ENCODE measurements at places on chromosomes 1 and 21.

DNA sequence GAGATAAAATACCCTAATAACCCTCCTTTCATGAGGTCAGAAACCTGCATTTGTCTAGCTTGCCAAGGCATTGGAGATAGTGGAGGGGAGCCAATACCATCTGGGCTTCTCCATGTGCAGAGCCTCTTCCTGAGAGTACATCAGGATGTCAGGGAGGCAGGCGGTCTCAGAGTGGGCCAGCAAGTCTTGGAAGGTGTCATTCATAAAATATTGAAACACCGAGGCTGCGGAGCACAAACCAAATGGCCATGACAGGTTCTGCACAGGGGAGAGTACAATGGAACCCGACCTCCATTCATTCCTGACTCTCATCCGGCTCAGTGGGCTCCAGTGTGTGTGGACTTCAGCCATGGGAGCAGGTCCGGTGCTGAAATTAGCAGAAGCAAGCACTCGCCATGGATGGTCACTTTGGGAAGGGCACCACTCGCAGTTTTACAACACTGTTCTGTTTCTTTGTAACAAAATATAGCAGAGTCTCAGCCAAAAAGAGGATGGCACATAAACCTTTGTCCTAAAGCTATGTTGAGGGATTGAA is 446.6 kb downstream of the SIPA1L2 start:
- no peak for DNase-seq

DNA sequence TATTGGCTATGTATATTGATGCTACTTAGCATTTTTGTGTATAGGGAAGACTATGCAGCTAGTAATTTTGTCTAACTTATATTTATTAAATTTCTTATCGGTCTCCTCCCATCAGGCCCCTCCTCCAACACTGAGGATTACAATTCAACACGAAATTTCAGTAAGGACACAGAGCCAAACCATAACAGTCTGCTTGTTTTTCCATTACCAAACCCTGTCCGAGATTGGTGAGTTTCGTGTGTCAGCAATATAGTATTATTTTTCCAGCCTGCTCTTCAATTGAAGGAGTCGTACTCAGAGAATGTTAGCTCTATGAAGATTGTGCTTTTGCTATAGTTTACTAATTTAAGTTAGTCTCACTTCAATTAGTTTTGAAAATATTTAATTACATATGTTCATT is 1495.3 kb downstream of the MRPL39 start:
- DNase-seq: no peak

- no peak for DNase-seq
Measured at GRCh38 chr1:90964444-90965035, 57.3 kb downstream of the ZNF644 start.

- DNase-seq: no peak
Measured at GRCh38 chr1:88801575-88802208, 89.7 kb downstream of the GTF2B start.

GRCh38 chr1:234499119-234499942 is 20.4 kb upstream of the TARBP1 start:
- DNase-seq: peak; percentile 65

DNA sequence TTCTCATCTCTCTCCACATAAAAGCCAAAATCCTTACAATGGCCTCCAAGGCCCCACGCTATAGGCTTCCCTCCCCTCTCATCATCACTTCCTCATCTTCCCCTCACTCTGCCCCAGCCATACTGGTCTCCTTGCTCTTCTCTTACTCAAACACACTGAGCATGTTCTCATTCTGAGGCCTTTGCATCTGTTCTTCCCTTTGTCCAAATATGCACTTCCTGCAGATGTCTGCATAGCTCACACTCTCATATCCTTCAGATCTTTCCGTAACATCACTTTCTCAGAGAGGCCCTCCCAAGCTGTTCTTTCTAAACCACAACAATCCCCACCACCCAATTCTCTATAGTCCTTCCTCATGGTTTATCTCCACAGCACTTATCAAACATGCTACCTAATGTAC is 284.1 kb downstream of the HHIPL2 start:
- DNase-seq: no peak

- DNase-seq: no peak
Measured at GRCh38 chr1:64133036-64133435, 70.4 kb upstream of the UBE2U start.

GRCh38 chr1:178960482-178961240 is 65.0 kb upstream of the FAM20B start:
- DNase-seq: no peak

DNA sequence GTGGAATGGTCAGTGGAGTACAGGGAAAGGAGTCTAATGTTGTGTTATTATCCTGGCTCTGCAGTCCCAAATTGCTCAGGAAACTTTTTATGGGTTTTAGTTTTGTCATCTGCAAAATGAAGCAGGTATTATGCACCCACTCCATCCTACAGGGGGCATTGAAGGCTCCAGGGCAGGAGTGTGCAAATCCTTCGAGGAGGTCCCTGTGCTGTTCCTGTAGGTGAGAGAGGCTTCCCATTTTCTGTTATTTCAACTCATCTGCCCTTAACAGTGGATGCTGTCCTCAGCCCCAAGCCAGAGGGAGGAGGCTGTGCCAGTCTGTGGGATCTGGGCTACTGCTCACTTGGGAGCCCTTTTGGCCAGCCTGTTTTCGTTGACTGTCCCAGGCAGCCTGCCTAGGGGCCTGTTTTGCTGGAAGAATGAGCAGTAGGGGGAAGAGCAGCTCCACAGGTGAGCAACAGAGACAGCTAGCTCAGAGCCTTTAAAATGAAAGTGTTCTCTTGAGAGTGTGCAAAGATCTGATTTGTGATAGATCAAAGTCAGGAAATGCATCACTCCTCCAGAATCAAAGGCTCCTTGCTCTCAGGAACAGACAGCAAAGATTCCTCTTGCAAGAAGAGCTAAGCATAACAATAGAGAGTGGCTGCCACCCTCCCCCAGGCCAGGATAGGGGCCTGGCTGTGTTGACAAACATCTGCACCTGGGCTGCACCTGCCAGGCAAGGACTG is 317.6 kb upstream of the PROX1 start:
- DNase-seq: no peak

GRCh38 chr1:194279975-194280374 is 1093.6 kb upstream of the B3GALT2 start:
- no peak for DNase-seq

GRCh38 chr1:185869590-185869989 is 135.4 kb downstream of the HMCN1 start:
- DNase-seq: no peak

DNA sequence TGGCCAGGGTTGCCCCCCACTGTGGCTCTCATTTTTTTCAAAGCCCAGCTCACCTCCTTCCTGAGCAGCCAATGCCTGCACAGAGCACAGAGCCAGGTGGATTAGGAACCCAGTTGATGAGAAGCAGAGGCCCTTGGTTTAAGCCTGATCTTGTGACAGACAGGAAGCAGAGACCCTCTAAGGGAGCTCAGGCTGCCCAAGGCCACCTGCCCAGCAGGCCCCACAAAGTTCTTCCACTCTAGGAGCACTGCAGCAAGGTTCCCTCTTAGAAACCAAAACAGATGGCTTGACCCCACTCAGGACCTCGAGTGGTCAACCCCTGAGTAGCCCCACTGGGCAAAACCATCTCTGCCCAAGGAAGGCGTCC is 25.5 kb upstream of the PRSS38 start:
- no peak for DNase-seq

DNA sequence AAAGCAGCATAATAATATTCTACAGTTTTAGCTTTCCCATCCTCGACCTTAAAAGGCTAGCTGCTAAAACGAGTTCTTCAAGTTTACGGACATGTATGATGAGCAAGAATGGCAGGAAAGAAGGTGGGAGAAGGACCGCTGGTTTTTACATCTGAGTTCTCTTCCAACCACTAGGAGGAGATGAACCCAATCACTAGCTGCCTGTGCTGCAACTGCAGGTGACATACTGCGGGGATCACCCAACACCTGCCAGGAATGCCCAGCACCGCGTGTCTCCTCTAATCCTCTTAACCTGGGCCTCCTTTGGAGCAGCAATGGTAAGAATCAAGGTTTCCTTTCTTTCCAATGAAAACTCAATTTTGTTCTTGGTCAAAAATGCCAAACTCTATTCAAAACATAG is 23.5 kb downstream of the TOR3A start:
- no peak for DNase-seq

GRCh38 chr1:8259498-8260290 is 58.2 kb upstream of the SLC45A1 start:
- DNase-seq: no peak

- no peak for DNase-seq
Measured at GRCh38 chr21:32813265-32813903, 41.8 kb upstream of the PAXBP1 start.

DNA sequence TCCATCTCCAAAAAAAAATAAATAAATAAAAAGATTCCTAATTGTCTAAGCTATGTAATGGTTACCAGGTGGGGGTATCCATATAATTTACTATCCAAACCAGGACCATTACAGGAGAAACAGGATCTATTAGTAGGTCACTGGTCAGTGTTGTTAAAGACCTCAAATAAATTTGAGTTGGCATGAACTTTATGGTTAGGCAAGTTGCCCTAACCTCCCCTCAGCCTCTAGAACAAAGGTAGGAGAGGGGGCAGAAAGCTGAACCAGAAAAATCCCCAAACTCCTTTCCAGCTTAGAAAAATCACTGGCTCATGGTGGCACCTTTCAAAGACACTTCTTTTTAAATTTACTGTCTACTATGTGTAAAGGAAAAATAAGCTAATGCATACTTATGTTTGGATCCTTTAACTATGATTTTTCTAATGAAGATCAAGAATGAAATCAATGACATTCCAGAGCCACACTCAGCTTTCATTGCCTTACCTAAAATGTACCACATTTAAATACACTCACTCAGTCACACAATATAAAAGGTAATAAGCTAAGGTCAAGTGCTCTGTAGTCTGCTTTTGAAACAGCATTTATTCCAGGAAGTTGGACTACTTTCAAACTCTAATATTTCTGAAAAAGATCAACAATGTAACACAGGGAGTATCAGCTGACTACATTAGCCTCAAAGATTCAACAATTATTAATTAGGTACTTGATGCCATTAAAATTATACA is 13.8 kb downstream of the EIF4G3 start:
- no peak for DNase-seq

DNA sequence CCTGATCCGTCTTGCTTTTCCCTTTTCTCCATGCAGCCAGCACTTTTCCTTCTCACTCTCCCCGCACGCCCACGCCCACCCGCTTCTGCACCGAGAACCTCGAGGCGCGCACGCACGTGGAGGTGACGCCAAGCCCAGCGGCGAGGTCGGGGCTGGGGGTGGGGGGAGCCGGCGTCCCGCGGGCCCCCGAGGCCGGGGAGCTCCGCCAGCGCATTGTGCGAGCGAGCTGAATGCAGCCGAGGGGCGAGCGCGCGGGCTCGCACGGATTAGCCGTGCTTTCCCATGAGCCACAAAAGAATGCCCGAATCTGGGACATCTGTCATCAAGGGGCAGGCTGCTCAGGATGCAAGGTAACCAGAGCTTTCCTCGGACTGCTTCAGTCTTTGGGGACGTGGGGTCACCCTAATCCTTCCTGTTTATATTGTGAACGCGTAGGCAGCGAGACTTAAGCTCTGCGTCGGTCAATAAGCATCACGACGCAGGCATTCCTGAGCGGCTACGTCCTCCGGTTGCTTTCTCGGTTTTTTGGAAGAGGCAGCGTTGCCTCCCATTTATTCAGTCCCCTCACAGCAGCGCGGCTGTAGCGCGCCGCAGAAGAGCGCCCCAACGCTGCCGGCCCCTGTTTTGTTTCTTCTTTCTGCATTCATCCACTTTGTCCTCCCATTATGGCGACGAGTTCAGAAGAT is 67.3 kb upstream of the AKT3 start:
- DNase-seq: no peak

DNA sequence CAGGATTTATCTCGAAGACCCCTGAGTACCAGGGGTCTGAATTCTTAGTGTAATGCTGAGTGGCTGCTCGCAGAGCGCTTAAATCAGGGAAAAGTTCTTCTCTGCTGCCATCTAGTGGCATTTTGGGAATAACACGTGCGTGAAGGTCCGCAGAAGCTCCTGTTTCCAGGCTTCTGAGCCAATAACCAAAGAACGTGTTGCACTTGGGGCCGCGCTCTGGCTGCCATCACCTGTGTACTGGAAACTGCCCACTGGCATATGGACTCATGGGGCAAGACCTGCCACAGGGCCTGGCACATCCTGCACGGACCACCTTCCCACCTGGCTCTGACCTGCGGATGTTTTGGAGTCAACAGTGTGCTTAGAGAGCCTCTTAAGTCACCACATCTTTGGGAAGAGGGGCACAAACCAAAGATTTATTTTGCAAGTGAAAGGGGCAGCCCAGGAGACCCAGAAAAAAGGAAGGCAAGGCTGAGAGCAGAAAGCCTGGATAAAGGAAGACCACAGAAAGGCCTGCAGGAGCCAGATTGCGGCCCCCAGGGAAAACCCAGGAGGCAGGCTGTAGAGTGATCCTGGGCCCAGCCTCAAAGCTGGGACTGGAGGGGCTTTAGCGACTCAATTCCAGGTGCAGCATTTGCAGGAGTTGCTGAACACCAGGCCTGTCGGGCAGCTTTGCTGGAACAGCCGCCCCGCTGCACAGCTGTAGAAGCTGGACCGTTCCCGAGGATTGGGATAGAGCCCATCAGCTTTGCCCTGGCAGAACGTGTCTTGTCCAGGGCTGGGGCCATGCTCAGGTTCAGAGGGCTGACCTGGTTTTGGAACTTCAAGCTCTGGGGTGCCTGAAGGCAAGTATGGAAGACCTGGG is 13.0 kb downstream of the CHIT1 start:
- DNase-seq: peak; percentile 17

DNA sequence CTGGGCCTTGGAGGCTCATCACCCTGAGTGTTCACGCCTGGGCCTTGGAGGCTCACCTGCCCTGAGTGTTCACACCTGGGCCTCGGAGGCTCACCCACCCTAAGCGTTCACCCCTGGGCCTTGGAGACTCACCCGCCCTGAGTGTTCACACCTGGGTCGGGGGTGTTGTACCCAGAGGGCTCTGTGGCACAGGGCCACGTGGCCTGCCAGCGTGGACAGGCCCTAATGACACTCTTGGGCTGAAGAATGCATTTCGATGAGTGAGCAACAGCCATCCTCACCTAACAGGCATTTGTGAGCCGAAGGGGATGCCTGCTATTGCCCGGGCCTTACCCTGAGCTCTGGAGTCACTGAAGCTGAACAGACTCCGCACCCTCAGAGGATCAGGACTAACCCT is 17.5 kb downstream of the SLC19A1 start:
- DNase-seq: no peak
